ENCODE measurements at places on chromosomes 5 and 9.
A peak's percentile ranks its signal among the peaks of the same experiment; 100 is the strongest.

GRCh38 chr5:9545992-9546851 lies at the start of gene SEMA5A:
Gene SEMA5A (minus strand): TSS chr5:9546075. CDS start chr5:9379946, 166,129 bp downstream.
- DNase-seq, result peak; percentile 80

- DNase-seq, result no peak
Measured at GRCh38 chr5:35855187-35855586, 1.5 kb upstream of the IL7R start.

- peak; percentile 74 for DNase-seq
Measured at GRCh38 chr9:70113403-70114022, 69.9 kb downstream of the MAMDC2 start.

- no peak for DNase-seq
Measured at GRCh38 chr9:133770076-133770777, 32.1 kb upstream of the SARDH start.

DNA sequence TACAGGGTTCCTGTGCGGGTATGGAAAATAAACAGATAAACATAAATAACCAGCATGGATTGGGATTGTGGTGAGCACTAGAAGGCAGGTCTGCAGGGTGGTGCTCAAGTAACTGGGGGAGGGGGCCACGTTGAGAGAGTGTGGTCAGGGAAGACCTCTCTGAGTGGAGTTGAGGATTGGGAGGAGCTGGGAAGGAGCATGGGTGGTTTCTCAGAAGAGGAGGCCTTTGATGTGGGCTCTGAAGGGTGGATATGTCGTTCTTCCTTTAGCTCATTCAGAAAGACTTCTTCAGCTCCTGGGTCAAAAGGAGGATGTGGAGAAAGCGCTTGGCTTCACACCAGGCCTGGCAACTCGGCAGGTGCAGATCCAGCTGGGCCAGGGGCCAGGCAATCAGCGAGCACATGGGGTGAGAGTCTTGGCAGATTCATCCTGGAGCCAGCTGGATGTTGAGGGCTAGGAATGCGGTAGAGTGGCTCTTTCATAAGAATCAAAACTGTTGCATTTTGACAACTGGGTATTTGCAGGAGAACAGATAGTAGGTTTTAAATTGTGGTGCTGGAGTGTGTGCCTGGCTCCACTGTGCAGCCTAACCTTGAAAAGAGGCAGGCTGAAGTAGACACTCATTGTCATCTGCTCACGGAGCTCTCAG lies 71.7 kb downstream of the PCSK5 start:
- DNase-seq, result no peak

DNA sequence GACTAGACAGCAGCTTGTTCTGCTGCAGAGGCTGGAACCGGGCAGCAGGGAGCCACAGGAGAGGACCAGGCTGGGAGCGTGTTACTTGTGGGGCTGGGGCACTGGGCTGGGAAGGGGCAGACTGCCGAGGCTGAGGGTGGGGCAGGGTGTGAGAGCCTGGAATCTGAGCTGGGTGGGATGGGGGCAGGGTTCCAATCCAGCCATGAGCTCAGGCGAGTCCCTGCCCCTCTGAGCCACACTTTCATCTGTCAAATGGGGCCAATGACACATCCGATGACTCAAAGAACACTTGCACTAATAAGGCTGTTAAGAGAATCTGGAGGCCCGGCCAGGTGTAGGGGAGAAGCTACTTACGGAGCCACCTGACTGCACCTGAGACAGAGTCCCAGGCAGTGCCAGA lies 18.7 kb upstream of the WDR38 start:
- peak; percentile 72 for DNase-seq

- no peak for DNase-seq
Measured at GRCh38 chr9:16314476-16314875, 556.0 kb downstream of the BNC2 start.

DNA sequence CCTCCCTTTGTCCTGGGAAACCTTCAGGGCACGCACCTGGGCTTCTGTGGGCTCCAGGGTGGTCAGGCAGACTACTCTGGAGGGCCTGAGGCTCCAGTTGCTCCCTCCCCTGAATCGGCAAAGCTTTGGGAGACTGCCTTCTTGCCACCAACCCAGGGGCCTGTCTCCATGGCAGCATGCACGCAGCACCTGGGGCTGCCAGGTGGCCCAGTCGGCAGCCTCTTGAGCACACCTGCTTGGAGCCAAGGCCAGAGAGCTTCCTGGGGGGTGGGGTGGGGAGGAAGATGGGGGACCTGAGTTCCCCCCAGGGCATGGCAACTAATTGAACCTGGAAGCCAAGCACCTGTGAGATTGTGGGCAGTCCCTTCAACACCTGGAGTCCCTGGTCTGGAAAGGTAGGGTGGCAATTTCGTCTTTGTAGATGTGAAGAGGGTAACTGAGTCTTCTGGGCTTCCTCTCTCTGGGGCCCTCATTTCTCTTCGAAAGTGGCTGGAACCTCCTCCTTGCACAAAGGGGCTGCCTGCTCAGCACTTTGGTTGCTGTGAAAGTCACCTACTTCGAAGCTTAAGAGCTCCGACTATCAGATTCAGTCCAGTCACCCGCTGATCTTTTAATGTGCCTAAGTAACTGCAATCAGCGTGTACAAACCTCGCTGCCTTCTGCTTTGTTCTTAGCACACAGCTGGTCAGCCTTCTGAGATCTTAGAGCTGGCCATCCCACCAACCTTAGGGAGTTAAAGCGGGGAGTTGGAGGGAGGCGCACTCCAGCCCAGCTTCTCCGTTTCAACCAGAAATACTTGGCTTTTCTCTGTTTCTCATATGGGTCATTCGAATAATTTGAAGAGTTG lies 4.0 kb downstream of the RNF183 start:
- DNase-seq, result no peak

GRCh38 chr9:30504502-30504905 lies 1879.9 kb upstream of the ACO1 start:
- no peak for DNase-seq

DNA sequence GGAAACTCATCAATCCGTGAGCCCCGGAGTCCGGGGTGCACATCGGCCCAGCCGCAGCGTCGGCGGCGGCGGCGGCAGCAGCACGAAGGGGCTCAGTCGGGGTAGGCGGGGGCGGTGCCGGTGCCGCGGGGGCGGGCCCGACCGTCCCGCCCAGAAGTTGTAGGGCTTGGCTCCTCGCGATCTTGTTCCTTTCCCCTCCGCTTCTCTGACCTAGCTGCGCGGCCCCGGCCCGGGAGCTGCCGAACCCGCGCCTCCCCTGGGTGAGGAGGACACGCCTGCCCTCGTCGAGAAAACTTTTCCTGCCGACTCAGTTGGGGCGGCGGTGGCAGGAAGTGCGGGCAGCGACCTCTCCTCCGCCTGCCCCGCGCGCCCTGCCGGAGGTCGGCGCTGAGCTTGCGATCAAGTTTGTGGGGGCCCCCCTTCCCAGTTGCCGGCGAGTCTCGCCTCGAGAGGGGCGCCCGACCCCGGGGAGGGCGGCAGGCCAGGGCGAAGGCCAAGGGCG lies at the start of gene MAN2A1:
Gene MAN2A1, plus strand, starts transcription at position 188 of the 502 bp plus-strand sequence. CDS start 491 bp downstream, outside the sequence.
- DNase-seq, result peak; percentile 85

DNA sequence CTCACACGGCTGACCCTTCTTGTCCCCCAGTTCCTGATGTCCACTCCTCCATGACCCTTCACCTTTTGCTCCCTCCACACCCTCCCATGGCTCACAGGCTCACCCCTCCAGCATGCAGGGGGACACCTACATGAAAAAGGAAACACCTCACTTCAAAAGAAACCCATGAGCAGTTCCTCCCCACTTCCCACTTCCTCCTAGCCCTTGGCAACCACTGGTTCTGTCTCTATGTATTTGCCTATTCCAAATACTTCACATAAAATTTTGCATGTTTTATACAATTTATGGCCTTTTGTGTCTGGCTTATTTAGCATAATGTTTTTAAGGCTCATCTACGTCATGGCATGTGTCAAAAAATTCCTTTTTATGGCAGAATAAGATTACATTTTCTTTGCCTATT lies 100.2 kb upstream of the S1PR3 start:
- DNase-seq, result no peak

DNA sequence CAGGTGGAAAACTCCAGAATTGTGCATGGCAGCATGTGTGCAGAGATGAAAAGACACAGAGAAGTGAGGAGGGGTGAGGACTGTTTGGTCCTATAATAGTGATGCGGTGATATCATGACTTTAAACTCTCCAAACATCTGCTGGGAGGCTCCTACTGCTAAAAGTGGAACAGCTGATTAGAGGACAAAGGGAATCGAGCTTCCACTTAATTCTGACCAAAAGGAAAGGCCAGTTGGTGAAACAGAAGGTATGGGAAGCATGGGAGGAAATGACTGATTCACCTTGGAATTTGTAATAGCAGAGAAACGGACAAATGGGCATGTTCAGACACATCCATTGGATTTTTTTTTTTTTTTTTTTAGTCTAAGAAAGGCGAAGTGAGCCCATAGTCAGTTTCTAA lies 67.5 kb upstream of the MAMDC2 start:
- peak; percentile 93 for DNase-seq

DNA sequence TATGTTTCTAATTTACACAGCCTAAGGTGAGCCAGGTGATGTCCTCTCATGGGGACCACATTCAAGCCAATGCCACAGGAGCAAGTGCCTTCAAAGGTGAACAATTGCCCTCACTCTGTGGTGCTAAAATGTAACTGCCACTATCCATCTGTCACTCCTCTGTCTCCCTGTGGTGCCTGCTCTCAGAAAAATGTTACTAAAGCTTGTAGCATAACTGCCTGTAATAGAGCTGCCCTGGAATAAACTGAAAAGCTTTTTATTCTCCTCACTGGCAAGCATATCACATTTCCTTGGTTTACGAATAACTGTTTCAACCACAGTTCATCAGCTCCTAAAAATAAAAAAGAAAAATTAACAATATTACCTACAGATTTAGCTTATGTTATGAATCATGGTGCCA lies 142.4 kb downstream of the ST8SIA4 start:
- no peak for DNase-seq

- DNase-seq, result no peak
Measured at GRCh38 chr5:44320188-44320587, 69.0 kb downstream of the FGF10 start.

- DNase-seq, result peak; percentile 3
Measured at GRCh38 chr5:155943516-155944407, 383.2 kb upstream of the SGCD start.

DNA sequence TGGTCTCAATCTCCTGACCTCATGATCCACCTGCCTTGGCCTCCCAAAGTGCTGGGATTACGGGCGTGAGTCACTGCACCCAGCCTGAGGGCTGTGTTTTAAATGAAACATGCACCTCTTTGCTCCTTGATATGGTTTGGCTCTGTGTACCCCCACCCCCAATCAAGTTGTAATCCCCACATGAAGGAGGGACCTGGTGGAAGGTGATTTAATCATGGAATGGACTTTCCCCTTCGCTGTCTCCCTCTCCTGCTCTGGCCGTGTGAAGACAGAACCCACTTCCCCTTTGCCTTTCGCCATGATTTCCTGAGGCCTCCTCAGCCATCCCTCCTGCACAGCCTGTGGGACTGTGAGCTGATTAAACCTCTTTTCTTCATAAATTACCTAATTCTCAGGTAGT lies 12.5 kb upstream of the NOTCH1 start:
- DNase-seq, result no peak

- no peak for DNase-seq
Measured at GRCh38 chr9:36031774-36032555, 4.7 kb upstream of the RECK start.

GRCh38 chr9:101455656-101456240 lies 20.2 kb upstream of the ALDOB start:
- no peak for DNase-seq

- DNase-seq, result no peak
Measured at GRCh38 chr5:14545308-14545707, 36.3 kb upstream of the OTULINL start.

- DNase-seq, result no peak
Measured at GRCh38 chr5:32304622-32305021, 8.1 kb downstream of the MTMR12 start.

GRCh38 chr5:79878136-79878679 lies 112.9 kb downstream of the MTX3 start:
- no peak for DNase-seq

DNA sequence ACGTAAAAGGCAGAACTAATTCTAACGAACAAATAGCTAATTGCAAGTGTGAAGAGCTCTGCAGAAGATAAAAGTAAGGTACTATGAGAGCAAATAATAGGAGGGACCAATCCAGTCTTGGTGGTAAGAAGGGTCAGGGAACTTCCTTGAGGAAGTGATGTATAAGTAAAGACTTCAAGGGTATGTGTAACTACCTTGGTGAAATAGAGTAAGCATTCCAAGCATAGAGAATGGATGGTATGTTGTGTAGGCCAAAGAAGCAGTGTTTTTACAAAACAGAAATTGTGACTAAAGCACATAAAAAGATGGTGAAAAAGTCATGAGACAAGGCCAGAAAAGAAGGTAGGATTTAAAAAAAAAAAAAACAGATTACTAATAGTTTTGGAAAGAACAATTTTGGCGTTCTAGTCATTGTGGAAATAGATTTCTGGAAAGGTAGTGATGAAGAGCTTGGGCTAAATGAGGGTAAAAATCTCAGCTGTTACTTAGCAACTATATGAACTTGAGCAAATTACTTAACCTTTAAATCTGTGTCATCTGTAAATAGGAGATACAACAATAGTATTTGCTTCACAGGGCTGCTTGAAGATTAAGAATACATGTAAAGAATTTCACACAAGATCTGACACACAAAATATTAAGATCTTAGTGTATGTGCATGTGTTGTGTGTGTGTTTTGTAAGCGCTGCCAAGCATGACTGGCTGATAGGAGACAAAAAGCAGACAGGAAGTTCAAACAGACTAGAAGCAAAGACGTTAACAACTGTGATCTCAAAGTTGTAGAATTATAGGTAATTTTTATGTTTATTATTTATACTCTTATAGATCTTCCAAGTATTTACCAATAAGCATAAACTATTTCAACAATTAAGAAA lies 73.5 kb downstream of the NR6A1 start:
- DNase-seq, result peak; percentile 77

- DNase-seq, result no peak
Measured at GRCh38 chr5:76467216-76467615, 64.1 kb downstream of the IQGAP2 start.

DNA sequence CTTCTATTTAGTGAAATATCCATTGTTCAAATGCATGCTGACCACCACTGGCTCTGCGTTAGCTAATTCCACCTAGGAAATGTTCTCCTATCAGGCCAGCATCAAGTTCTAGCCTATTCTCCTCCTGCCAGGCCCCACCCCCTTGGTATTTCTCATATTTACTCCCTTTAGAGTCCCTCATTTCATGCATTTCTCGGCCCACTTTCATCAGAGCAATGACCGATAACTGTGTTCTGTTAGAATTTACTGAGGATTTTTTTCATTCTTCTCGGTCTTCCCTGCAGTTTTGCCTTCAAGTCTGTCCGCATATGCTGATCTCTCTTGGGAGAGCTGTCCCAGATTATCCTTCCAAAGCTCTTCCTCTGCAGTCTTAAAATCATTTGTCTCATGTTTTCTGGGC lies 143.4 kb downstream of the GOLPH3 start:
- DNase-seq, result no peak

GRCh38 chr5:170482511-170482910 lies 21.3 kb upstream of the KCNIP1 start:
- no peak for DNase-seq

- DNase-seq, result no peak
Measured at GRCh38 chr9:89413963-89414638, 83.8 kb downstream of the SEMA4D start.

DNA sequence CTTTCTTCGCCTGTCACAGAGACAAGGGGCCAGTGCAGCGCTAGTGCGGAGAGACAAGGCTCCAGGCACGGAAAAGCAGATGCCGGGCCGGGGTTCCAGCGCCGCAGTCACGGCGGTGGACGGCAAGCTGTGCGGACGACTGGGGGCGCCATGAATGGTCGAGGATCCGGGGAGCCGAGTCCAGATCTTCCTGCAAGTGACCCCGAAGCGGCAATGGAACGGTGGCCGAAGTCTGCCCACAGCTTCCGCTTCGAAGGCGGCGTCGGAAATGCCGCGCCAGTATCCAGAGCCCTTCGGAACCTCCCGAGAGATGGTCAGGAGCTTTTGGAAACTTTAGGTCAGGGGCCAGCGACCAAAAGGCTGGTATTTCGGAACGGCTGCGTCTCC lies 601 bp upstream of the FAF2 start:
- DNase-seq, result no peak

Measured in ELR (cell line).